ENCODE measurements at places on chromosomes 4 and X.

- DNase-seq, result no peak
These were observed 150.3 kb downstream of the PCDH7 start for GRCh38 chr4:30870513-30870912.

GRCh38 chr4:81502564-81502963 lies 30.9 kb upstream of the RASGEF1B start:
- DNase-seq, result no peak

DNA sequence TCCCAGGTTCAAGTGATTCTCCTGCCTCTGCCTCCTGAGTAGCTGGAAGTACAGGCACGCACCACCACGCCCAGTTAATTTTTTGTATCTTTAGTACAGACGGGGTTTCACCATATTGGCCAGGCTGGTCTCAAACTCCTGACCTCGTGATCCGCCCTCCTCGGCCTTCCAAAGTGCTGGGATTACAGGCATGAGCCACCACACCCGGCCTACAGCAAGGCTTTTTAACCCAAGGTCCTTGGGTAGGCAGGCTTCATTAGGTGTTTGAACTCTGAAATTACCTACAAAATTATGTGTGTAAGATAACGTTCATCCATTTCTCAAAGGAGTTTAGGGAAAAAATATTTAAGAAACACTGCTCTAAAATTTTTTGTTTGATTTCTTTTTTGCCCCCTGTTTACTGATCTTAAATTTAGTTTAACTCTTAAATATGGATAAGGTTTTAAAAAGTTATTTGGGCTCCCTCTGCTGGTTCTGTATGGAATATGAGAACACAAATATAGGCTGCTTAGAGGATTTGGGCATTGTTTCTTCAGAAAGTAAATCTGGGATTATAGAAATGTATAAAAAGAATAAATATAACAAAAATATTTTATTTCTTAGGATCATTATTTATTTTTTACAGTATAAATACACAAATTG lies 92.8 kb downstream of the CBR4 start:
- no peak for DNase-seq

DNA sequence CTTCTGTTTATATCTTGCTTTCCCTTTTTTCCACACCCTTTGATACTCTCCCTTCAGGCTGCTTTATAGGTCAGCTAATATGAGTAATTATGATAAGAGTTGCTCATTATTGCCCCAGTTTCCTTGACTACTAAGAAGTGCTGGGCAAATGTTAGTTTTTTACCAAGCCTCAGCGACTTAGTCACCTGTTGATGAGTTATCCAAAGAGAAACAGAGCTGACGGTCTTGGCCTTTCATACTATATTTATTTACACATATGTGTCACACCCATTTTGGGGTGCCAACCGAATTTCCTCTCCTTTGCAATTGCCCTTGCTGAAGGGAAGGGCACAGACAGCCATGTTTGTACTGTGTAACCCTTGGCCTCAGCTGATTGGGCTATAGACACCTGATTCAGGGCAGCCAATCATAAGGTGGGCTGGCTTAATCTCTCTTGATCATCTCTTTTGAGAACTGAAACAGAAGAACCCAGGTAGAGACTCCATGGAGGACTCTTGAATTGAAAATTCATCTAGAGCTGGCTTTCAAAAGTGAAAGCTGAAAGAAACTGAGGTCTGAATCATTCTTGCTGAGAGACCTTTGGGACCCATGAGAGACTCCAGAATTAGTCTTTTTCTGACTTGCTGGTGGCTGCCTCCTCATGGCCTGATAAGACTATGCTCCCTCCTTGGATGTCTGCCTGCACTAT lies 111.7 kb upstream of the RPS6KA3 start:
- DNase-seq, result no peak

- DNase-seq, result no peak
These were observed 247.8 kb upstream of the DKK2 start for GRCh38 chr4:107283587-107284559.

- DNase-seq, result no peak
These were observed 60.9 kb downstream of the LEF1 start for GRCh38 chr4:108107729-108108382.

DNA sequence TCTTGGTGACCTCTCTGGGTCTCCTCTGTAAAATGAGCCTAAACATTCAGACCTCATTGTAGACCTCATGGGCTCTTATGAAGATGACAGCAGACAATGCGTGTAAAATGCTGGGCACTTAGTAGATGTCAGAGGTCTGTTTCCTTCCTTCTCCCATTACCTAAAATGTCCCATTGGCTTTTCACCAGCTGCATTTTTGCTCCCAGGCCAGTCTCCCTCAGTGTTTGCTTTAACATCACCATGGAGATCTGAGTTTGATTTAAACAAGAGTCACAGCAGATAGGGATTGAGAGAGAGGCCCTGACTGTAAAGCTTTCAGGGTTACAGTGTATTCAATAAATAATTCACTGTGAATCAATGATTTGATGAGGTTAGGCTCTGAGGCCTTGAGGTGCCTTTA lies 24.3 kb downstream of the PSAPL1 start:
- DNase-seq, result no peak

DNA sequence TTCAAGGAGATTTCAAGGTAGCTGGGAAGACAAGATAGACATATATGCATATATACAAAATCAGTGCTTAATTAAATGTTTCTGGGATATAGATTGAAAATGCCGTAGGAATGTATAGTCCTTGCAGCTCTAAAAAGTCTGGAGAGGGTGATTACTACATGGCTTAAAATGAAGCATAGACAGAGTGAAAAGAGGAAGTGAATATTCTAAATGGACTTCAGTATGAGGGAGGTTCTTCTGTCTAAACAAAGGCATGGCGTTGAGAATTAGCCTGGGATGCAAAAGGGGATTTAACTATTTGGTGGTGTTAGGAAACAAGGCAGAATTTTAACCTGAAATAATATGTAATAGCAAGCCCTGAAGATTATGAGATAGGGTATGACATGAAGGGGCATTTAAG lies 141.5 kb upstream of the FRMPD4 start:
- no peak for DNase-seq

- DNase-seq, result no peak
These were observed 52.6 kb upstream of the DCTD start for GRCh38 chr4:182969651-182970279.

GRCh38 chr4:16205298-16206164 lies 20.7 kb downstream of the TAPT1 start:
- no peak for DNase-seq
